ENCODE measurements at places on chromosomes 12 and 14.

GRCh38 chr12:29742646-29743045, 41.1 kb downstream of the TMTC1 start:
- H3K36me3 ChIP-seq: no peaks in the 10 kb centered on the region
- no peaks in the 10 kb centered on the region for H3K27me3 ChIP-seq
- no peaks in the 10 kb centered on the region for H3K4me1 ChIP-seq
- DNase-seq: no peak
- H3K4me3 ChIP-seq: no peak overlapping the region

- H3K4me3 ChIP-seq: no peak overlapping the region
- no peak overlapping the region for H3K27ac ChIP-seq
- H3K4me1 ChIP-seq: peaks cover 4% of the 10 kb centered on the region
- no peaks in the 10 kb centered on the region for H3K36me3 ChIP-seq
Observed at GRCh38 chr12:50242751-50243191, 40.5 kb downstream of the LIMA1 start.

- no peaks in the 10 kb centered on the region for H3K27me3 ChIP-seq
- peaks cover 22% of the 10 kb centered on the region for H3K4me1 ChIP-seq
- peak overlapping the region; percentile 75 for H3K4me3 ChIP-seq
- H3K27ac ChIP-seq: peak overlapping the region; percentile 92
- no peak for DNase-seq
Observed at GRCh38 chr14:77000340-77001270, 27.9 kb downstream of the IRF2BPL start.

GRCh38 chr12:112971248-112971647, 7.1 kb upstream of the OAS2 start:
- no peaks in the 10 kb centered on the region for H3K27me3 ChIP-seq
- DNase-seq: no peak
- H3K27ac ChIP-seq: no peak overlapping the region
- peaks cover 5% of the 10 kb centered on the region for H3K4me1 ChIP-seq

DNA sequence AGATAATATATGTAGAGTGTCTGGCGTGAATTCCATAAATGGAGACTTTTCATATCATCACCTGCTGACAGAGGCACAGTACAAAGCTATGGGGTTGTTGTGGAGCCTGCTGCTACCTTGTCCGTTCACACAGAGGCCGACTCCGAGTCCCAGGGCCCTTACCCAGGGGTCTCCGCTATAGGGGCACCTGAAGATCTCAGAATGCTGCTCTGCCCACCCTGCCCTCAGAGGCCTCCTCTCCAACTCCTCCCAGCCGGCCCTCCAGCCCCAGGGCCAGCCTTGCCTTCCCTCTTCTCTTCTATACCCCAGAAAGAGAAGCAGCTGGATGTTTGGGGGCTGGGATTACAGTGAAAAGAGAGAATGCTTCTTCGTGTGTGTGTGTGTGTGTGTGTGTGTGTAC, 21.3 kb downstream of the NCKAP5L start:
- H3K4me1 ChIP-seq: peaks cover 3% of the 10 kb centered on the region
- no peak for DNase-seq
- H3K27me3 ChIP-seq: no peaks in the 10 kb centered on the region
- no peak overlapping the region for H3K27ac ChIP-seq
- peaks cover 3% of the 10 kb centered on the region for H3K36me3 ChIP-seq

GRCh38 chr12:39348941-39349626, 93.8 kb downstream of the KIF21A start:
- H3K4me1 ChIP-seq: no peaks in the 10 kb centered on the region
- no peak overlapping the region for H3K27ac ChIP-seq
- no peak overlapping the region for H3K4me3 ChIP-seq
- peaks cover 14% of the 10 kb centered on the region for H3K36me3 ChIP-seq
- no peak for DNase-seq
- no peaks in the 10 kb centered on the region for H3K27me3 ChIP-seq

DNA sequence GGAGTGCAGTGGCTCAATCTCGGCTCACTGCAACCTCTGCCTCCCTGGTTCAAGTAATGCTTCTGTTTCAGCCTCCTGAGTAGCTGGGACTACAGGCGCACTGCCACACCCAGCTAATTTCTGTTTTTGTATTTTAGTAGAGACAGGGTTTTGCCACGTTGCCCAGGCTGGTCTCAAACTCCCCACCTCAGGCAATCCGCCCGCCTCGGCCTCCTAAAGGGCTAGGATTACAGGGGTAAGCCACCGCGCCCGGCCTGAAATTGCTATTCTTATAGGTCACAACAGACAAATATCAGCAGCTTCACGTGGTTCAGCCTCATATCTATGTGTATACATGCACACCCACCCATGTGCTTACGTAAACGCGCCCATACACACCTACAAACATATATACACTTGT, 23.6 kb downstream of the BATF start:
- H3K27ac ChIP-seq: no peak overlapping the region
- DNase-seq: no peak
- no peak overlapping the region for H3K4me3 ChIP-seq
- peaks cover 29% of the 10 kb centered on the region for H3K4me1 ChIP-seq

Measured in activated naive CD8-positive, alpha-beta T cell treated with anti-CD3 and anti-CD28 coated beads, Interleukin-2, amount 10 ng/mL, durations not matched to agents 7 days and 5 days (primary cell).